ENCODE measurements at places on chromosomes 16 and 17. TPM values are rescaled to one million over a fixed set of nuclear protein-coding genes. Genes with fewer than 3 reads are reported as not detected.

GRCh38 chr16:89581861-89582563, 6.5 kb downstream of the CPNE7 start:
- H3K36me3 ChIP-seq = no peaks in the 10 kb centered on the region
- no peaks in the 10 kb centered on the region for H3K4me1 ChIP-seq
- no peak overlapping the region for H3K4me3 ChIP-seq

DNA sequence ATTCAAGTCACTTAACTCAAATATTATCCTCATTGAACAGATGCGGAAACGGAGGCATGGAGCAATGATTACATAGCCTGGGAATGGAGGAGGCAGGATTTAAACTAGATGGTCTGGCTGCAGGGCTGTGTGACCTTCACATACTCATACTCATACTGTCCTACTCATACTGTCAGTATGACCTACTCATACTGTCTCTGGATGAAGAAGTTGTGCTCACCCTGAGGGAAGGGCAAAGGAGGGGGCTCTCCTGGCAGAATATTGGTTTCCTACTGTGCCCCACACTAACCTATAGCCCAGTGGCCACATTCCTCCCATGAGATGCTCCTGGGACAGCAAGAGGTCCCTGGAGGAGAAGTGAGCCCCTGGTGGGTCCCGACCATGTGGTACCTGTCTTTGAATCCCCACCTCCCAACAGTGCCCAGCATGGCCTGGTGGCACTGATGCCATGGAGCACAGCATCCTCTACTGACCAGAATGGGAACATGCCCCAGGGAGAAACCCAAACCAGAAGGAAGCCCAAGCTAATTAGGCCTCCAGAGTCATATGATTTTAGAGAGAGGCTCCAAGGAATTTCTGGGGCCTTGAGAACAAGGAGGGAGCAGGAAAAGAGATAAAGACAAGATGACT, 197.3 kb upstream of the SDK2 start:
- H3K4me1 ChIP-seq = no peaks in the 10 kb centered on the region
- no peak overlapping the region for H3K4me3 ChIP-seq
- no peak overlapping the region for H3K27ac ChIP-seq

DNA sequence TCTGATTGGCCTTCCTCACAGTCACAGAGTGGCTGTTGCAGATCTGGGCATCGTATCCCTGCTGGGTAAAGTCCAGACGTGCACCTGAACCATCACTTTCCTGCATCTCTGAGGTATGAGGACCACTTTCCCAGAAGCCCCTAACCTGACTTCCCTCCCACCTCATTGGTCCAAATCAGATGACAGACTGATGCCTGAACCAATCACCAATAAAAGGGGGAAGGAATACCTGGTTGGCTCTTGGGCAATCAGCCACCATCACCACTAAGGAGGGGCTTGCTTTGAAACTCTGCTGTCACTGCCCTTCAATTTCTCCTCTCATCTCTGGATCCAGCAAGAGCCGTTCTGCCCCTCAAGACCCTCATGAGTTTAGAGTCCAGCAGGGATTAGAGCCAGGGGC, 13.6 kb upstream of the WFDC1 start:
- H3K4me1 ChIP-seq = no peaks in the 10 kb centered on the region
- H3K27ac ChIP-seq = no peak overlapping the region
- H3K36me3 ChIP-seq = no peaks in the 10 kb centered on the region
- H3K27me3 ChIP-seq = peaks cover 7% of the 10 kb centered on the region
- DNase-seq = no peak

MPV17L gene
- not detected for total RNA-seq

KRT34 gene
- total RNA-seq = not detected

IKZF3 gene
- 38.2 TPM for total RNA-seq

GRCh38 chr16:89764711-89765201, 43.4 kb downstream of the ZNF276 start:
- peaks cover 69% of the 10 kb centered on the region for H3K36me3 ChIP-seq
- DNase-seq = peak; percentile 75
- peak overlapping the region; percentile 94 for H3K27ac ChIP-seq
- H3K27me3 ChIP-seq = no peaks in the 10 kb centered on the region
- H3K4me1 ChIP-seq = peaks cover 51% of the 10 kb centered on the region
- H3K4me3 ChIP-seq = peak overlapping the region; percentile 83

GRCh38 chr17:4766723-4767122, 5.0 kb upstream of the TM4SF5 start:
- no peak overlapping the region for H3K4me3 ChIP-seq
- no peak for DNase-seq
- H3K4me1 ChIP-seq = peaks cover 17% of the 10 kb centered on the region
- peaks cover 16% of the 10 kb centered on the region for H3K27me3 ChIP-seq
- no peak overlapping the region for H3K27ac ChIP-seq
- no peaks in the 10 kb centered on the region for H3K36me3 ChIP-seq

JMJD6 gene
- total RNA-seq = 68.0 TPM

DNA sequence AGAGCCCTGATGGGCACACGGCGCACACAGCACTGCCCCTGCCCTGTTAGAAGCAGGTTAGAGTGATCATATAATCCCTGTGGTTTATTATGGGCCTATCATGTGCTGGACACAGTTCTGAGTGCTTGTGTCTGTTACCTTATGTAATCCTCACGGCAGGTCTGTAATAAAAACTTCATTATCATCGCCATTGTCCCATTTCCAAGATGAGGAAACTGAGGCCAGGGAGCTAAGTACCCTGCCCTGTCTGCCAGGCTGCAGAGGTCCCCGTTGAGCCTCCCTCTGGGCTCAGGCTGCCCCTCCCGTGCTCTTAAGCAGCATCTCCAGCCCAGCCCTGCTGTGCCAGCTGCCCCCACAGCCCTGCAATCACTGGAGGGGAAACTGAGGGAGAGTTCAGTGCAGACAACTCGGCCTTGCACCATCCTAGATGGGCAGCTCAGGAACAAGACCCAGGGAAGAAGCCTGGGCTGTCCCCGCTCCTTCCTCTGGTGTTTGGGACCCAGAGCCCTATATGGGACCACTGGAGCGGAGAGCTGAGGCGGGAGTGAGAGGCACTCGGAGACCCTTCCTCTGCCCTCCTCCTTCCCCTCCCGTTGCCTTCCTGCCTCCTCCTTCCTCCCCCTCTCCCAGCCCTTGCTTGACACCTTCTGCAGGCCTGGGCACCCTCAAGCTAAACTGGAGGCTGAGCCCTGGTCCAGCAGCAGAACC, 42.0 kb downstream of the WNT3 start:
- no peak overlapping the region for H3K27ac ChIP-seq
- peaks cover 13% of the 10 kb centered on the region for H3K4me1 ChIP-seq
- H3K4me3 ChIP-seq = no peak overlapping the region
- H3K27me3 ChIP-seq = peaks cover 30% of the 10 kb centered on the region
- H3K36me3 ChIP-seq = no peaks in the 10 kb centered on the region

DNA sequence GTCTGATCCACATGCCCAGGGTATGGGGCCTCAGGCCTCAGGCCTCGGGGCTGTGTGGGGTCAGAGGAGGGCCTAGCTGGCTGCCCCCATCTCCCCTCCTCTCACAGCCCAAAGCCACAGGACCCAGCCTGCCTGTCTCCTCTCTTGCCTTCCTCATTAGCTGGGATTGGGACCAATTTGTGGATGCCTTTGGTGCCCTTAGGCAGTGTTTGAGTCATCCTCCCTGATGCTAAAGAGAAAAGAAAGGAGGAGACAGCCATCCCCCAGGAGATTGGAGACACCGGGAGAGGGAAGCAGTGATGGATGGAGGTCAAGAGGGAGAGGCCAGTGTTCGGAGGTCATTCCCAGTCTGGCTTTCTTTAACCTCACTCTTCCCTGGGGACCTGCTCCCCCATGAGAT, 23.3 kb upstream of the NOG start:
- H3K27ac ChIP-seq = no peak overlapping the region
- no peak for DNase-seq
- no peaks in the 10 kb centered on the region for H3K36me3 ChIP-seq
- no peaks in the 10 kb centered on the region for H3K27me3 ChIP-seq

TBC1D3E gene
- total RNA-seq = not detected

TP53TG3C gene
- total RNA-seq = not detected

DNA sequence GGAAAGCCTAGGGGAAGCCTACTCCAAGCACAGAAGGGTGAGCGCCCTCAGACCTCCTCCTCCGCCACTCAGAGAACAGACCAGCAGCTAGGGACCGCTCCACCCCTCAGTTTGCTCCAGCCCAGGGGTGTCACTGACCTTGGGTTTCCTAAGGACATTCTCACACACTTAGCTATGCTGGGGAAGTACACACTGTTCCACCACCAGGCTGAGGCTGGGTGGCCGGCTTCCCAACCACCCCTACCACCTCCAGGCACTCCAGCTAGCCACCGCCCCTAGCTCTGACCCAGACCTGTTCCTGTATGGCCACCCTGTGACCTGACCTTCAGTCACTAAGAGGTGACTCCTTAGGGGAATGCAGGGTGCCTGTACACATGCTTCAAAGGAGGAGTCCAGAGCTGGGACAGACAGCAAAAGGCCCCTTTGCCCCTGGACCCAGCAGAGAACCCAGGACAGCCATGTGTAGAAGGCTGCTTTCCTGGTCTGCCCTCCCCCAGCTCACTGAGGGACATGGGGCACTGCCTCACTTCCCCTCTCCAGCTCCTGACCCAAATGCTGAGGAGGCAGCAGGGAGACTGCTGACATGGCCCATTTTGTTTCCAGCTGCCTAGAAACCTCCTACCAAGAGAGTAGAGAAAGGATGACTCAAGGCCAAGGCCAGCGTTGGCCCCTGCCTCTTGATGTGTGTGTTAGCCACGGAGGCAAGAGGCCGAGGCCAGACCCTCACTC, 6.7 kb downstream of the HSPB9 start:
- no peak for DNase-seq
- no peaks in the 10 kb centered on the region for H3K27me3 ChIP-seq
- no peak overlapping the region for H3K4me3 ChIP-seq
- peaks cover 38% of the 10 kb centered on the region for H3K4me1 ChIP-seq
- peak overlapping the region; percentile 10 for H3K27ac ChIP-seq
- H3K36me3 ChIP-seq = peaks cover 75% of the 10 kb centered on the region

TBC1D3H gene
- not detected for total RNA-seq

DNA sequence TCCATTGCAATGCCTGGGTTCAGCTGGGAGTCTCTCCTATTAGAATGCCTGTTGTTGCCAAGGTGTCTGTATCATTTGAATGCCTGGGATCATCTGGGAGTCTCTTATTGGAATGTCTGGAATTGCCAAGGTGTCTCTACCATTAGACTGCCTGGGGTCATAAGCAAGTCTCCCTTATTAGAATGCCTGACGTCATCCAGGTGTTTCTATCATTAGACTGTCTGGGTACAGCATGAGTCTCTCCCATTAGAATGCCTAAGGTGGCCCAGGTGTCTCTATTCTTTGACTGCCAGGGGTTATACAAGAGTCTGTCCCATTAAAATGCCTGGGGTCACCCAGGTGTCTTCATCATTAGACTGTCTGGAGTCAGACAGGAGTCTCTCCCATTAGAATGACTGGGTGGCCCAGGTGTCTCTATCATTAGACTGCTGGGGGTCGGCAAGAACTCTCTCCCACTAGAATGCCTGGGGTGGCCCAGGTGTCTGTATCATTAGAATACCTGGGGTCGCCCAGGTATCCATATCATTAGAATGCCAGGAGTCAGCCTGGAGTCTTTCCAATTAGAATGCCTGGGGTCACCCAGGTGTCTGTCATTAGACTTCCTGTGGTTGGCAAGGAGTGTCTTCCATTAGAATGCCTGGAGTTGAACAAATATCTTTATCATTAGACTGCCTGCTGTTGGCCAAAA, 2274.0 kb downstream of the TP53TG3F start:
- H3K4me1 ChIP-seq = no peaks in the 10 kb centered on the region
- no peaks in the 10 kb centered on the region for H3K27me3 ChIP-seq
- no peak for DNase-seq
- H3K36me3 ChIP-seq = no peaks in the 10 kb centered on the region

SGSM2 gene
- 45.4 TPM for total RNA-seq

C16orf92 gene
- not detected for total RNA-seq

ADCY9 gene
- 9.5 TPM for total RNA-seq

RNU2-1 gene
- 6,842 TPM for total RNA-seq

DNA sequence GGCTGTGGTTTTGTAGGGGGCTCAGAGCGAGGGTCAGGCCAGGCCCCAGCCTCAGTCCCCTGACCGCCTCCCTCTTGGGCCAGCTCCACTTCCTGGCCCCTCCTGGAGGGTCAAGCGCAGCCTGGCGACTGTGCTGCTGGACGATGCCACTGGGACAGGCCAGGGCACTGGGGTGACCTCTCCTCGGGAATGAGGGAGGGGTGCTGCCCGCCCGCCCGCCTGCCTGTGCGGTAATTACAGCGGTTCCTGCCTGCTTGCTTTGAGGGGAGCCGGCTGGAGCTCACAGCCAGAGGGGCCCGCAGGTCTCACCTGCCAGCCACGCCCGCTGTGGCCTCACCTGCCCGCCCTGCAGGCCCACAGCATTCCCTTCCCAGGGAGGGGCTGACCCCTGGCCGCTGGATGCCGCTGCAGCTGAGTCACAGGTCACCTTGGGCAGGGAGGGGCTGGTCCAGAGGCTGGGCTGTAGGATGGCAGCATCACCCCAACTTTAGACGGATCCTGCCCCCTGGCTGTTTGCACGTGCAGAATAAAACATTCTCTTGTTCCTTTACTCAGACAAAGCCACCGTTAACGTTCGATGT, 76.7 kb upstream of the CBX4 start:
- H3K4me3 ChIP-seq = no peak overlapping the region
- no peaks in the 10 kb centered on the region for H3K36me3 ChIP-seq
- no peak overlapping the region for H3K27ac ChIP-seq
- DNase-seq = no peak
- H3K27me3 ChIP-seq = peaks cover 3% of the 10 kb centered on the region

Data from activated CD4-positive, alpha-beta memory T cell treated with anti-CD3 and anti-CD28 coated beads, Interleukin-2, amount 10 ng/mL, durations not matched to agents 7 days and 5 days (primary cell).